ENCODE measurements at places on chromosomes 6 and 20. TPM values are rescaled to one million over a fixed set of nuclear protein-coding genes. Genes with fewer than 3 reads are reported as not detected.

The GPX5 gene
- total RNA-seq = not detected

GRCh38 chr6:3471711-3472110 is 14.9 kb upstream of the SLC22A23 start:
- DNase-seq = no peak

- no peak for DNase-seq
Observed at GRCh38 chr20:32756156-32756555, 6.0 kb upstream of the DNMT3B start.

The HSPA1L gene
- 4.5 TPM for total RNA-seq

DNA sequence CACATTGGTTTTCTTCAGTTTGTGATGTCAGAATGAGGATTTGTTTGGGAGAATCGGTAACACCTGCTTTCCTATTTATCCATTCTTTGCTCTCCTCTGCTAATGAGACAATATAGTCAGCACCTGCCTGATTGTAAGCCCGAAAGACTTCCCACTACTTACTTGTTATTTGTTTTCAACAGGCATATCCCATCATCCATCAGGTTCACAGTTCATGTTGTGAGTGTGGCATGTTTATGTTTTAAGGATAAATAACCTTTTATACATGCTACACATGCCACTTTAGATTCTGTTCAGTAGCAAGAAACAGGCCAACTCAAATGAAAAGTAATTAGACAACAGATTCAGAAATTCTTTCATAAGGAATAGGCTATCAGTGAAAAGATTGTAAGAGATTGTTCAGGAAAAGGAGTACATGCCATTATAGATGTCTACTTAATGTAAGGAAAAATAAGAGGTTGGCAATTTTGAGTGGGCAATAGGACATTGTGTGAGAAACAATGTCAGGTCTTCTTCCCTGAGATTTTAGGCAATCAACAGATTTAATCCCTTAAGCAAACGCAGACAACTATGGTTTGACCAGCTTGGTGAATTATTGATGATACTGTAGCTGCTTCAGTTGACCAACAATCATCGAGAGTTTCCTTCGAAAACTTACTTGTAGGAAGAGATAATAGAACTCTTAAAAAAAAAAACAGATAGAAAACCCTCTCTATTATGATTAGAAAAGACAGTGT is 7.9 kb upstream of the GPRC6A start:
- no peak for DNase-seq

The SLC17A1 gene
- total RNA-seq = 0.27 TPM

DNA sequence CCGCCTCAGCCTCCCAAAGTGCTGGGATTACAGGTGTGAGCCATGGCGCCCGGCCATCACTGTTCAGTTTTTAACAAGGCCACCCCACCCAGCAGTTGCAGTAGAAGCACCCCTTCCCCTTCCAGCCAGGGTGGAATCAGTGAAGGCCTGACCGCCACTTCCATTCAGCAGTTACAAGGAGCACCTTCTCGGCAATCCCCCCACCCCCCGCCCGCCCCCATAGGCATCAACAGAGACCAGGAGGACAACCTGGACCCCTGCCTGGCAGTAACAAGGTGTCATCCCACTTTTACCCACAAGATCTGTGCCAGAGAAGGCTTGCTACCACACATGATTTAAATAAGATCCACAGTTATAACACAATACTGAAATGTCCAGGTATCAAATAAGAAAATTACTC is 23.1 kb downstream of the NCR2 start:
- no peak for DNase-seq

The RAB44 gene
- 0.70 TPM for total RNA-seq

DNA sequence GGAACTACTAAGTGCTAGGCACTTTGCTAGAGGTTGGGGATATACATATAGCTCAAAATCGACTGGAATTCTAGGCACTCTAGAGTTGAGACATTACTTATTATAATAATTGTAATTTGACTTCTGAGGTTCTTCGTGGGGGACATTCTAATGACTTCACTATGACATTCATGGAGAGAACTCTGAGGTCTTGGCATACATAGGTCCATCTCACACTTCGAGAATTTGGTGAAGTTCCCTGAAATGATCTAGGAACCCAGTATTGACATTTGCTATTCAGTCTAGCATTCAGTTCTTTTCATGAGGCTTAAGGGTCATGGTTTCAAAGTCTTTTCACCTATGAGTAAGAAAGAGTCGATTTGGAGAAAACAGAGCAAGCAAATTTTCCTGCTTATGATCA is 446.6 kb upstream of the JAG1 start:
- no peak for DNase-seq

- DNase-seq = no peak
Observed at GRCh38 chr6:30344191-30344867, 627 bp upstream of the RPP21 start.

DNA sequence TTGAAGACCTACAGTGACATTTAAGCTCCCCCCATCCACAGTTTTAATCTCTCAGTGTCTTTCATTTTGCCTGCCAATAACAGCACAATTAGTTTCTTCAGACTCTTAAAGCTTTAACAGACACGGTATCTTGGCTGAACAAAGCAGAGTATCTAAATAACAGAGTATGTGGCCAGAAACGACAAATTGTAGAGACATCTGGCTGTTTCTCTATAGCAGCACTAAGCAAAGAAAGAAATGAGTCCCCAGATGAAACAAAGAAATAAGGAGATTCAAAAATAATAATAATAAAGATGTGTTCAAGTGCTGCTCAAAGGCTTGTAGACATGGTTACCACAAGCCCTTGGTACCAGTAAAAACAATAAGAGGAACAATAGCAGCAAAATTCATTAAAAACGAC is 97.8 kb upstream of the HDAC2 start:
- DNase-seq = no peak

The GNAS-AS1 gene
- total RNA-seq = 0.66 TPM

GRCh38 chr6:18507561-18507960 is 120.4 kb downstream of the RNF144B start:
- DNase-seq = no peak

- DNase-seq = no peak
Observed at GRCh38 chr20:61983965-61984364, 81.7 kb downstream of the TAF4 start.

DNA sequence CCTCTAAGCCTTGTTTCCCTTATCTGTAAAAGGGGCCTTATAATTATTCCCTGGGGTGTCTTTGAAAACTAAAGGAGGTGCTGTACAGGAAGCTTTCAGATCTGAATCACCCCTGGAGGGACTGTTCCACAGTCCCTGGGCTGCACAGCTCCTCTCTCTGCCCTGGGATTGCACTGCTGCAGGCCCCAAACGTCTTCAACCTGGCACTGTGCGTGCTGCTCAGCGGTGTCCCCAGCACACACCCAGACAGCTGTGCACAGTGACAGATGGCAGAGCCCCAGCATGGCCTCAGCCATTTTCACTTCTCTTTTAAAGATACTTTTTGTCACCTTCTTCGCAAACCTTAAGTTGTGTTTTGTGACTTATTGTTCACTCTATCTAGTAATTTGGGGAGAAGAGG is 50.7 kb upstream of the INSM1 start:
- no peak for DNase-seq

The FERMT1 gene
- total RNA-seq = not detected

GRCh38 chr6:91637217-91637616 is 1050.3 kb upstream of the MAP3K7 start:
- DNase-seq = no peak

GRCh38 chr6:124772733-124773319 is 189.4 kb upstream of the RNF217 start:
- DNase-seq = no peak

DNA sequence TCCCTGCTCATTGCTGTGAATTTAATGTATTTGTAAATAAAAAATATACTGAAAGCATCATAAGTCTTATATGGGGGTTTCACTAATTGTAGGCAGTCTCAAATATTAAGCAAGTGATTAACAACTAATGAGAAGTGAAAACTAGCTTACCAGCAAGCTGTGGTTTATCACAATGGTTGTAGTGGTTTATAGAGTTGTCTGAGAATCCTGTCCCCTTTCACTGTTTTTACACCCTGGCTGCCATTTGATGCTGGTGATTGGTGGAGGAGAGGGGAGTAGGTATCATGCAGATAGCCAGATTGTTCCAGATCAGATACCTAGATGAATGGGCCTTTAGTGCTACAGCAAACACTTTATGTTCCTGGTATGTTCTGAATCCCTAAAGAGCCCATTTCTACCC is 6.0 kb downstream of the MKKS start:
- peak; percentile 20 for DNase-seq

DNA sequence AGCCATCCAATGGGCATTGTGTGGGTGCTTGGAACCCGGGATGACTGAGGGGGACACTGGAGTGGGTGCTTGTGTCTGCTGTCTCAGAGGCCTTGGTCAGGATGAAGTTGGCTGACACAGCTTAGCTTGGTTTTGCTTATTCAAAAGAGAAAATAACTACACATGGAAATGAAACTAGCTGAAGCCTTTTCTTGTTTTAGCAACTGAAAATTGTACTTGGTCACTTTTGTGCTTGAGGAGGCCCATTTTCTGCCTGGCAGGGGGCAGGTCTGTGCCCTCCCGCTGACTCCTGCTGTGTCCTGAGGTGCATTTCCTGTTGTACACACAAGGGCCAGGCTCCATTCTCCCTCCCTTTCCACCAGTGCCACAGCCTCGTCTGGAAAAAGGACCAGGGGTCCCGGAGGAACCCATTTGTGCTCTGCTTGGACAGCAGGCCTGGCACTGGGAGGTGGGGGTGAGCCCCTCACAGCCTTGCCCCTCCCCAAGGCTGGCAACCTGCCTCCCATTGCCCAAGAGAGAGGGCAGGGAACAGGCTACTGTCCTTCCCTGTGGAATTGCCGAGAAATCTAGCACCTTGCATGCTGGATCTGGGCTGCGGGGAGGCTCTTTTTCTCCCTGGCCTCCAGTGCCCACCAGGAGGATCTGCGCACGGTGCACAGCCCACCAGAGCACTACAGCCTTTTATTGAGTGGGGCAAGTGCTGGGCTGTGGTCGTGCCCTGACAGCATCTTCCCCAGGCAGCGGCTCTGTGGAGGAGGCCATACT is 49.4 kb downstream of the PYGB start:
- no peak for DNase-seq

The LST1 gene
- 120 TPM for total RNA-seq

The KHDC1L gene
- total RNA-seq = 0.45 TPM

The GSTA3 gene
- not detected for total RNA-seq

GRCh38 chr6:88089708-88090107 is 42.1 kb downstream of the SPACA1 start:
- DNase-seq = no peak

- DNase-seq = no peak
Observed at GRCh38 chr6:118574051-118574865, 26.2 kb downstream of the PLN start.

- DNase-seq = no peak
Observed at GRCh38 chr6:33950891-33951889, 147.4 kb upstream of the MLN start.

The OOEP gene
- total RNA-seq = 1.1 TPM

GRCh38 chr6:46263707-46264086 is 92.9 kb upstream of the ENPP5 start:
- DNase-seq = no peak

The TREM1 gene
- 9.5 TPM for total RNA-seq

The TRIM40 gene
- total RNA-seq = 0.26 TPM

GRCh38 chr6:84773431-84774156 is 9.2 kb upstream of the TBX18 start:
- no peak for DNase-seq

The CYP24A1 gene
- not detected for total RNA-seq

DNA sequence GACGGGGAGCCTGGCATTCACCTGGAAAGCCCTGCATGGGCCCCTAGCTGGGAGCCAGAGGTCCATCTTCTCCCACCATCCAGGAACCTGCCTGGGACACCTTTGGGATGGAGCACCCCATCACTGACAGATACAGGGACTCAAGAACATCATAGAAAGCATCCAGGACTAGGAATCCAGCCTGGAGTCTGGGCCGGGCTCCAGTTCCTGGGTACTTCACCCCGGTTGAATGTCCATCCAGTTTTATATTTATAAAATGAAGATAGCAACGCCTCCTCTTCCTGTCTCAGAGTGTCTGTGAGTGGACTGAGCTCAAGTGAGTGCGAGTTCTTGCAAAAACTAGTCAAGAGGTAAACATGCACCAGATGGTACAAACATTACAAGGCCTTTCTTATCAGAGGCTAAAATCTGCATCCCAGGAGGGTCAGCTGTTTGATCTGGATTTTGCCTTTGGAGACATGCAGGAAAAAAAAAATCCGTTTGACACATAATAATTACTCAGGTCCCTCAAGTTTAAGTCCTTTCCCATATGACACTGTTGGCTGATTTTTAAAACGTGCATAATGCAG is 27.4 kb downstream of the ZC3H12D start:
- DNase-seq = no peak

DNA sequence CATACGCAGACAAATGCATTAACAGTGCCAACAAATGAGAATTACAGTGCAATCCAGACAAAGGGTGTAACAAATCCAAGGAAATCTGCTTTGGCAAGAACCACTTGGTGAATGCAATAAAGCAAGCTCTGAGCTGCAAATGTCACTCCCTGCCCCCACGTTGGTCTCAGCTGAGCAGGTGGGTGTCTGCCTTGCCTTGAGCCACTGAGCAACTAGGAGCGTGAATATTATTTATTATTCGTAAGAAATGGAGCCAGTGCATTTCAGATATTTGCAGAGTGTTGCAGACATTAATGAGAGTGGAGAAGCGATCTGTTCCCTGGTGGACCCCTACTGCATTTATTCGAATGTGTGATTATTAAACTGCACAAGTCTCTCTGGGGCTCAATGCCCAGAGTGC is 36.6 kb upstream of the F13A1 start:
- DNase-seq = no peak

DNA sequence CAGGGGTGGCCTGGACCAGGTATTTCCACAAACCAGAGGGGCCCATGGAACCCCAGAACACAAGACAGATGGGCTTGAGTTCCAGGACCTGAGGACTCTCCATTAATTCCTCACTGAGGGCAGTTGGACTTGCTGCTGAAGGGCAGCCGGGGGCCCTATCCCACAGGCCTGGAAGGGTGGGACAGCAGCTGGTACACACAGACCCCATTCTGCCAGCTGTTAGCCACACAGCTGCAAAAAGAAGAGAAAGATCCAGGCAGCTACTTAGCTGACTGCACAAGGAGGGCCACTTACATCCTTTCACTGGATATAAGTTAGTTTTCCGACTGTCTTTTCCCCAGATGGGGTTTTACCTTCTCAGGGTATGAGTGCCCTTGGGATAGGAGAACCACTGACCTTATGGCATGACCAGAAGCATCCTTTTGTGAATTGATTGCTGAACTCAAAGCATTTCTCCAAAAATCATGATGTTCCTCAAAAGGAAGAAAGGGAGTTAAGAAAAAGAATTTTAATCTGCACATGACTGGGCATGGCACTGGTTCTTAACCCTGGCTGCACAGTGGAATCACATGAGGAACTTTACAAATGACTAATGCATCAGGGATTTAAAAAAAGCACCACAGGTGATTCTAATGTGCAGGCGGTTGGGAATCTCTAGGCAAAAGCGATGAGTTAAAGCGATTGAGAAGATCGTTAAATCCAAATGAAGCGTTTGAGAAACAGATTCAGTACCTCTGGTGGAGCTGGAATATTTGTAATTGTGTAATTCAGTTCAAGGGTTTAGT is 199.4 kb downstream of the TFAP2A start:
- no peak for DNase-seq

The TCP11 gene
- not detected for total RNA-seq

GRCh38 chr6:151690303-151690702 is 117.2 kb upstream of the ESR1 start:
- DNase-seq = peak; percentile 65

Data from natural killer cell (primary cell).